ENCODE measurements at places on chromosomes 11 and 22.

- no peak for DNase-seq
Measured at GRCh38 chr11:45715418-45715817, 50.0 kb upstream of the CHST1 start.

GRCh38 chr22:42626951-42627625, 12.4 kb upstream of the POLDIP3 start:
- DNase-seq: no peak

GRCh38 chr11:30423279-30423648, 100.4 kb downstream of the ARL14EP start:
- DNase-seq: no peak

DNA sequence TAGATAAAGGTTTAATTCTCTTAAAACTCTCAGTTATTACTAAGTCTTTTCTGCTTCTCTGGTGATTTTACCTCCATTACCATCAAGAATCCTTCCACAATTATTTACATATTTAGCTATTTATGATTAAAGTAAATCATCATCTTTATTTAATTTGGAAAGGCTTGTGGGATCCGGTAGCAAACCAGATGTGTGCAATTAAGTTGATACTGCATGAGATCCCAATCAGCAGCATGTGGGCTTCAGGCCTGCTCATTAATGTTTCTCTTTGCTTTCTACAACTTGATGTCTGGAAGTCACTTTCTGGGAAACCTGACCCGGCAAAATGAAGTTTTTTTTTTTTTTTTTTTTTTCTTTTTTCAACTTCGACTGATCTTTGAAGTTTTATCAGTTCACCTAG, 558.4 kb upstream of the ANO5 start:
- DNase-seq: no peak

- DNase-seq: no peak
Measured at GRCh38 chr22:44293034-44293433, 19.7 kb downstream of the SHISAL1 start.

DNA sequence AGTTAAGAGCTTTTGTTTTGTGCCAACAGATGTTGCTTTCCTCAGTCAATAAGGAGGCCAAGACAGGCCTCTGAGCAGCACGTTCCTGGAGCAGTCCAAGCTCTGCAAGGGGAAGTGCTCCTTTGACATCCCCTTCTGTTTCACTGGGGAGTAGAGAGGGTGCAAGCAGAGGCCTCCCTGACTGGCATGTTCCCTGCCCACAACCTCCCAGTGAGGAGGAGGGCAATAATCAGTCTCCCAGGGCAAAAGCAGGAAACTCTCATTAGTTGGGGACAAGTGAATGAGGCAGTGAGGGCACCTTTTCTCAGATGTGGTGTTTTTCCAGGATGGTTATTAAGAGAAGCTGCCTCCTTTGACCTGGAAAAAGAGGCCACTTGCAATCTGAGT, 79.5 kb upstream of the ZBED5 start:
- no peak for DNase-seq

- peak; percentile 75 for DNase-seq
Measured at GRCh38 chr11:8092587-8093424, 11.8 kb downstream of the TUB start.

DNA sequence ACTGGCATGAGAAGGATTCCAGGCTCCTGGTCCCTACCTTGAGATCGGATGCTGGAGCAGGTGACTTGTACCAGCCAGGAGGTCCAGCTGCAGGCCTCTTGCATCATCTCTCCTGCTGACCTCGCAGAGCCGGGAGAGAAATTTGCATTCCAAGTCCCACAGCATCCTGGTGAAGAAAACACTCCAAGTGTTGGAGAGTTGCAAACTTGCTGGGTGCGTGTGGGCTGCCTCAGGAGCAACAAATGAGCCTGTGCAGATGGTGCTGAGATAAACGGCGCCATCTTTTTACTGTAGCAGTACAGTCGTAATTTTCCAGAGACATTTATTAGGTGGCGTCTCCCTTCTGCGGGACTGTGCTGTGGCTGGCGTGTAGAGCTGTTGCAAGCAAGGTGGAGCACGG, 32.1 kb upstream of the ZBTB16 start:
- DNase-seq: no peak

DNA sequence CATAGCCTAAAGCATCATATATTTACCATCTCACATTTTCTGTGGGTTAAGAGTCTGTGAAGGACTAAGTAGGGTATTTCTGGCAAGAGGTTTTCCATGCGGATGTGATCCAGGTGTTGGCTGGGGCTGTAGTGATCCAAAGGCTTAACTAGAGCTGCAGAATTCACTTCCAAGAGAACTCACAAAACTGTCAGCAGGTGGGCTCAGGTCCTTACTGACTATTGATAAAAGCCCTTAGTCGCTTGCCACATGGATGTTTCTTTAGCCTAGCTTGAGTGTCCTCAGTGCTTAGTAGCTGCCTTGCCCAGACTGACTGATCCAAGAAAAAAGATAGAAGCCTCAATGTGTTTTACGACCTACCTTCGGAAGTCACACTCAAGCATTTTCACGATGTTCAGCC, 250.8 kb downstream of the CNTN5 start:
- DNase-seq: no peak

- no peak for DNase-seq
Measured at GRCh38 chr11:12777208-12777874, 103.1 kb downstream of the TEAD1 start.

DNA sequence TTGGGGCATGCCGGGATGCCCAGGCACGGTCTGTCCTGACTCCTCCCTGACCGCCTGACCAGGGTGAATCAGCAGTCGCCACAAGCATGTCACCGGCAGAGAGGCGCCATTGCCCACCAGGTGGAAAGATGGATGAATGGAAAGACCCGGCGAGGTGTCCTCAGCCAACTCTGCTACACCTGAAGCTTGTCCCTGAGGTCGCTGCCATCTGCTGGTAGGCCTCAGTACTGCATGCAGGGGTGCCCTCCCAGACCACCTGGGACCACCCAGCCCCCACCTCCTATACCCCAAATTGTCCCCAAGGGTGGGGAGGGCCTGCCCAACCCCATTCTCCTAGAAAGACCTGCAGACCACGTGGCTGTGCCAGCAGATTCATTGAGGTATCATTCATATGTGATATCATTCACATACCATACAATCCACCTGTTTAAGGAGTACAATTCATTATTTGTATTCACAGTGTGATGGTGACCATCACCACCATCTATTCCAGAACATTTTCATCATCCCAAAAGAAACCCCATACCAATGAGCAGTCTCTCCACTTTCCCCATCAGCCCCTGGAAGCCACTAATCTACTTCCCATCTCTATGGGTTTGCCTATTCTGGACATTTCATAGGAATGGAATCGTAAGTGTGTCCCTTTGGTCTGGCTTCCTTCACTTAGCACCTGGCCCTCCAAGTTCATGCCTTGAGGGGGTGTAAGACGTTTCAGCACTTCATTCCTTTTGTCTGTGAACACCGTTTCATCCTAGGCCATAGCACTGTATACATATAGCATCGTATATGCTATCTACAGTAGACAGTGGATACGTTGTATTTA, 17.5 kb downstream of the FGF3 start:
- DNase-seq: peak; percentile 1

DNA sequence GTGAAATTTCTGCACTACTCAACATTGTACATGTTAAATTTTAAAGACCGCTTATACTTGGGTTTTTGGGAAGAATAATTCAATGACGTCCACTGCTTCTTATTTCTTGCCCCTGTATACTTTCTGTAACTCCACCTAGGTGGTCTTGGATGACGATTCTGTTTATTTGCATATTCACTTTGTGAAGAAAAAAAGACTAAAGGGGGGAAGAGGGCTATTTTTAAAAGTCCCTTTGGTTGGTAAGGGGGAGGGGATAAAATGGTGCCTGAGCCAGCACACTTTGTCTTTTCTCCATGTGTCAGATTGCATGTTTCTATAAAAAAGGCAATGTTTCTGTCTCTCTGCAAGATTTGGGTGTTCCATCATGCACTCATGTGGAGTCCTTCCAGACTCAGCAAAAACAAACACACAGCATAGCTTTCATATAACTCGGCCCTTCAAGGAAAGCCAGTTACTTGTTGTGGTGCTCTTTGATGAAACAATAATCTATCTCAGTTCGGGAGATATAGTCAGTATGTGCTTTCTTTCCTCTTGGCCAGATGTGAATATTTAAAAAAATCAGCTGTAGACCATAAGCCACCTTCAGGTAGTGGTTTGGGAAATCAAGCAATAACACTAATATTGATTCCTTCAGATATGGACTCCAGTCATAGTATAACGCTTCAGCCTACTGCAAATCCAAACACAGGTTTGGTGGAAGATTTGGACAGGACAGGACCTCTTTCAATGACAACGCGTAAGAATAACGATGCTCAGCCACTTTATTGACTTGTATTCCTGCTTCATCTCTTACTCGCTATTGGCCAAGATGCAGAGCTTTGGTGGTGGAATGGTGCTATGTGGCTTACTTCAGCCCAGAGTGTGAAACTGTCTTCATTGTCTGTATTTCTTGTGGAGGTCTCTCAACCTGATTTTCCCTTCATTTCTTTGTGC, 68.8 kb downstream of the CD44 start:
- no peak for DNase-seq

GRCh38 chr11:99154277-99154676, 133.5 kb downstream of the CNTN5 start:
- DNase-seq: no peak

DNA sequence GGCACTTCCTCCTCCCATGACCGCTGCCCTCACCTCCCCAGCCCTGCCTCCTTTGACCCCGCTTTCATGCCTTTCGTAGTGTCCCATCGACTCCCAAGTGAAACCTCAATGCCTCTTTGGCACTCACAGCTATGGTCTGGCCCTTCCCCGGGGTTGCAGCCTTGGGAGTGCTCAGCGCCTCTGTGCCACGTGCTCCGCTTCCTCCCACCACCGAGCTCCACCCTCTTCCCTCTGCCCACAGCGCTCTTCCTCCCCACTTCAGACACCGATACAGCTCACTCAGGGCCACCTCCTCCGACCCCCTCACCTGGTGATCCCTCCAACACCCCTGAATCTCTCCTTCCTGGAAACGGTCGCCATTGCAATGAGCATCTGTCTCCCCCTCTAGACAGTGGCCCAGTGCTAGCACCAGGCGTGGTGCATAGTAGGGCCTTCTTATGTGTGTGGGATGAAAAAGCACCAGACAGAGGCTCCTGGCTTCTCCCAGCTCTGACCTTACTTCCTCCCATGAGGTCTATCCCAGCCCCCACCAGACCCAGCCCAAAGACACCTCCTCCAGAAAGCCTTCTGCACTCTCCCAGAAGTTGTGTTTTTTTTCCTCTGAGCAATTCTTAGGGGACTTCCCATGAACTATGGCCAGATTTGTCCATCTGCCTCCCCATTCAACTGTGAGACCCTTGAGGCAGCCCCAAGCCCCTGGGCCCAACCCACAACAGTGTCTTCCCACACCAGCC, 16.4 kb upstream of the SCGB1A1 start:
- peak; percentile 69 for DNase-seq

DNA sequence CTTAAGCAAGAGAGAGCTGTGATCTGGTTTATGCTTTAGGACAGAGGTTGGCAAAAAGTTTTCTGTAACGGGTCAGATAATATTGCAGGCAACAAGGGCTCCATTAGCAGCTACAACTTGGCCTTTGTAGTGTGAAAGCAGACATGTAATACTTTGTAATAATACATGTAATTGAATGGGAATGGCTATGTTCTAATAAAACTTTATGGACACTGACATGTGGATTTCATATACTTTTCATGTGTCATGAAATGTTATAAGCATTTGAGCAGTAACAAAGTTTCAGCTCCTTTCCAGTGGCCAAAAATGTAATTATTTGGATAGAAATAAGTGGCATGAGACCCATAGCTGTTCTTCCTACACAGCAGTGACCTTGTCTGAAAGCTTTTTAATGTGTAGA, 3.1 kb downstream of the DYNC2H1 start:
- DNase-seq: no peak

DNA sequence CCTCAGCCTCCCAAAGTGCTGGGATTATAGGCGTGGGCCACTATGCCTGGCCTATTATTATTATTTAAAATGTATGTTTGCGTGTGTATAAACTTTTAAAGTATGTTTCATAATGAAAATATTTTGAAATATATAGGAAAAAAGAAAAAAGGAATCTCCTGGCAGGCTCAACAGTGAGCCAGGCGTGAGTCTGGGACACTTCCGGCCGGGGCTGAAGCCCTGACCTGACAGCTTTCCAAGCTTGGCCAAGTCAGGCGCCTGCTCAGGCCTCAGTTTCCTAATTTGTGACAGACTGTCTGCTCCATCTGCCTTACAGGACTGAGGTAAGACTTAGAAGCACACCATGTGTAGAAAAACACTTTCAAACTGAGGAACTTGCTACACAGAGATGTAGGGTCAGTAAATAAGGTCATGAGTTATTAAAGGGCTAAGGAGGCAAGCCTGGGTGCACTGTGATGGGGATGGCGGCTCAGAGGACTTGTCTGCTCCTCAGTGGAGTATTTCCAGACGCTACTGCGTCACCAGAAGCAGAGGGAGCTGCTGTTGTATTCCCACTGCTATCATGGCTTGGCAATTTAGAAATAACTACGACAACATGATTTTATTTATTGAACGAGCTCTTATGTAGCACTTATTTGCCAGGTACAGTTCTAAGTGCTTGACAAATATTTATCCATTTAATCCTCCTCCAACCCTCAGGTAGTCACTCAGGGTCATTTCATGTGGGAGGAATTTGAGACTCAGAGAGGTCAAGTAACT, 100.1 kb downstream of the PRR5L start:
- DNase-seq: no peak

- no peak for DNase-seq
Measured at GRCh38 chr22:46092670-46093410, 57.5 kb upstream of the PPARA start.

GRCh38 chr11:111761036-111761435, 5.2 kb downstream of the PPP2R1B start:
- DNase-seq: no peak

DNA sequence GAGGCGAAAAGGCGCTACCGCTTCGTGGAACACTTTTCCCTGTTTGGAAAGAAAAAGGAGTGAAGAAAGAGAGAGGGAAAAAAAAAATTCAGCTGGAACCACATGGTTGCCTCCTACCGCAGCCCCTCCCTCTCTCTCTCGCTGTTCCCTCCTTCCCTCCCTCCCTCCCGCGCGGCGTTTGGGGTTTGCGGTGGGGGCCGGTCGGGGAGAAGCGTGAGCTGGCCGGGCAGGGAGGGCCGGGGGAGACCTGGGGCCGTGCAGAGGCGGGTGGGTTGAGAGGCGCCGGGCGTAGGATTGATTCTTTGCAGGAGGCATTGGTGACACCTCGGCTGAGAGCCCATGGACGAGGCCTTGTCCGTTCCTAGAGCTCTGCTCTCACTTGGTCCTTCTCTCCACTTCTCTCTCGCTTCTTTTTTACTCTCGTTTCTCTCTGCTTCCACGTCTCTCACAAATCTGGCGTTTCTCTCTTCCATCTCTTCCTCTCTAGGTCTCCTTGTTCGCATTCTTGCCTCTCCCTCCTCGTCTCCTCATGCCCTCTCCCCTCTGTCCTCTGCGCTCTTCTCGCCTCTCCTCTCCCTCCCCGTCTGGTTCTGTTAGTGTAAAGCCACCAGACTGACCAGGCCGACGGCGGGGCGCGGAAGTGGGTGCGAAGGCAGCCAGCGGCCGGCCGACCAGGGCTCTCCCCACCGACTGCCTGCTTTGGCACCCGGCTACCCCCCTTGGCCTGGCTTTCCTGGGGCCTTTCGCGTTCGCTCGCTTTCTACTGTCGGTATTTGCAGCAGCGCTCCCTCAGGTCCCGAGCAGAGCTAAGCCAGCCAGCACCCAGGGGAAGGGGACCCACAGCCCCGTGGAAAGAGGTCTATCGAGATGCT, at the start of gene CLMP:
TSS of gene CLMP (minus strand) at position 61 of the 872 bp plus-strand sequence. CDS start 308 bp downstream, outside the sequence.
- no peak for DNase-seq

GRCh38 chr11:77672264-77672663, 34.7 kb upstream of the CLNS1A start:
- no peak for DNase-seq
